Activated T-cell treated with anti-CD3 and anti-CD28 coated beads, Interleukin-2, amount 50 U/mL, for 48 hours (primary cell): ENCODE measurements at places on chromosomes 4 and X.

DNA sequence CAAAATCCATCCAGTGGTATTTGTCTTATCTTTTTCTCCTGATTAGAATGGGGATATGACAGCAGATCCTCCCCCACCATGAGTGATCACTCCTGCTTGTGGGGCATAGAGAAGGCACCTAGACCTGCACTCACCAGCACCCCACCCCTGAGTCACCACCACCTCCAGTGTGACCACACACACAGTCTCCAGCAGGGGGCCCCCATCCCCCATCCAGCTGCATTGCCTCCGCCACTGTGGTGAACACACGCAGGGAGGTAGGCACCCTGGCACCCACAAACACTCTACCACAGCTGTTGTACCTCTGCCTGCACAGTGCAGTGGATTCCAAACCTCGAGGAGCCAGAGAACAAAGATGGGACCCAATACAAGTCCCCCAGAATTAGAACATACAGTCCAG, 9.0 kb upstream of the MAGEA8 start:
- peak; percentile 87 for DNase-seq

DNA sequence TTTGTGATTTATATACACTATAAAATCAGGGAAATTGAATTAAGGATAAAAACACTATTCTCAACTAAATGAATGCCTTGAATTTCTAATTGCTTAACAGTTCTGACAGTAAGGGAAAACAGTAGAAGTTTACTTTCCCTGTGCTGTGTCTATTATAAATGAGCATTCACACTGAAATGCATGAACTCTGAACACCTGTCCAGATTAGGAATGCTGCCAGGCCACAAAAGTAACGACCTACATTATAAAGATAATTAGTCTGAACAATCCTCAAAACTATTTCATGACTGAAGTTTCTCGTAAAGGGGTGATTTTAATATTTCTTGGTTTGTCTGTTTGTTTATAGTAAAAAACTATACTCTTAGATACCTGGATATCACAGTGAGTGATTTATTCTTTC, 2.0 kb downstream of the NDST3 start:
- no peak for DNase-seq

- DNase-seq, result no peak
Observed at GRCh38 chr4:3861720-3862639, 95.8 kb downstream of the ADRA2C start.

DNA sequence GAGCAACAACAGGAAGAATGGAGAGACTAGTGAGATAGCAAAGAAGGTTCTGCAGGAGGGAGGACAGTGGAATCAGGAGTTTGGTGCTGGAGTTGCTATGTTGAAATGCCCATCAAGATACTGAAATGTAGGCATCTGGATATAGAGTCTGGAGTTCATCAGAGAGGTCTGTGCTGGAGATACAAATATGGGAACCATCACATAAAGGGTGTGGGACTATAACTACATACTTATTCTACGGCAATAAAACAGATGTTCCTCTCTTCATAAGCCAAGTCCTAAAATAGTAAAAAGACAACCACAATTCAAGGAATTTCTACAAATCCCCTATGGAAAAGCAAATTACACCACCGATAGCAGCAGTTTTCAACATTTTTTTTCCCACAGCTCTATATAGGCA, 1.6 kb downstream of the MED14 start:
- no peak for DNase-seq

- DNase-seq, result no peak
Observed at GRCh38 chrX:42524379-42524778, 253.6 kb downstream of the PPP1R2C start.

DNA sequence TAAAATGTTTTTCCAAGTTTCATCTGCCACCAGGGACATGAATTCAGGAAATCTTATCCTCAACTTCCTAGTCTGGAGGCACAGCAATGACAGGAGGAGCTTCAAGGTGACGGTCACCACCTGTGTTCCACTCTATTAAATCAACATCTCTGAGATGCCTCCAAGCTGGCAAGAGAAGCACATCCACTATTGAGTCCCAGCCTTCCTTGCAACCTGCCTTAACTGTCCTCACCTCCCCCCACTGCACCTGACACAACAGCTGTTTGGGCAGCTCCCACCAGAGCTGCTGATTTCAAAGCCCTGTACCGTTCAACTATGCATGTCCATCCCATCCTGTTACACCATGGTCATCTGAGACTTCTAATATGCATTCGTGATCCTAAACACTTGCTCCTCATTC, 123.4 kb downstream of the COL25A1 start:
- no peak for DNase-seq

DNA sequence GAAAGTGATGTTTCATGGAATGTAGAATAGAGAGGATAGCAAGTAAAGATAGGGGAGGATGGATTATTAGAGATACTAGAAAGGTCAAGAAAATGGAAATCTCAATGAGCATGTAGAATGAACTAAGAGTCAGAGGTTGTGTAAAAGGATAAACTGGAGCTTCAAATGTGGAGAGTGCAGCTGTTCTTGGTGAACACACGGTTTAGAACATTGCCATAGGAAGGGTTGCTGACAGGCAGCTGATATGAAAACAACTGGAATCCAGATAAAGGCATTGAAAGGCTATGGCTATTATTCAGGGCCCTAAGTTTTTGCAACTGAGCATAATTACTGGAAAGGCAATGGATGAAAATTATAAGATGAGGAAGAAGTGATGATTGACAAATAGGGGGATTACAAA, 239.6 kb upstream of the VEGFC start:
- no peak for DNase-seq

DNA sequence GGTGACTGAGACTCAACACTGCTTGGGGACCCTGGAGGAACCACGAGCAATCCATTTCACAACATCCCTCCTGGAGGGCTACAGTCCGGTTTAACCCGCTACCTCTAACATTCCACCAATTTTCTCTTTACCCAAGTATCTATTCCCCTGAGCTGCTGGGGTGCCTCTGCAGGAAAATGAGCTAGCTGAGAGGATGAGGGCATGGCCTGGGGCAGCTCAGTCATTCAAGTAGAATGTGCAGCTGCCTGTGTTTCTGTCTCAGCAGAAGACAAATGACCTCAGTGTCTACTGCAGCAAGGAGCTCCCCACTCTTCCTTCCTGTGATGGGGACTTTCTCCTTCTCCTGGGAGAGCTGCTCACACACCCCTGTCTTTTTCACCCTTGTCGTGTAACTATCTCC, 120.8 kb downstream of the ZNF518B start:
- no peak for DNase-seq

- DNase-seq, result no peak
Observed at GRCh38 chr4:129167640-129168260, 71.8 kb downstream of the C4orf33 start.

- no peak for DNase-seq
Observed at GRCh38 chrX:149515954-149516602, 11.0 kb upstream of the IDS start.

DNA sequence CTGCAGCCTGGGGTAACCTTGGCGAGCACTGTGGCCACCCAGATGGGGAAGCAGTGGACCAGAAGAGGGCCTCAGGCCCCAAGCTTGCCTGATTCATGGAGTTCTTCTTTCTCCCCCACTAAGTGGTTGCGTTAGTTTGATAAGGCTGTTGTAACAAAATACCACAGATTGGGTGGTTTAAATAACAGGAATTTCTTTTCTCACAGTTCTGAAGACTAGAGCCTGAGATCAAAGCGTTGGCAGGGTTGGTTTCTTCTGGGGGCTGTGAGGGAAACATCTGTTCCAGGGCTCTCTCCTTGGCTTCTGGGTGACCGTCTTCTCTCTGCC, 105.7 kb upstream of the GATB start:
- DNase-seq, result no peak

- DNase-seq, result peak; percentile 41
Observed at GRCh38 chr4:154164931-154165839, 326.4 kb downstream of the DCHS2 start.

- no peak for DNase-seq
Observed at GRCh38 chr4:88771883-88772450, 74.3 kb upstream of the NAP1L5 start.
